ENCODE measurements at places on chromosomes 1 and 21. TPM values are rescaled to one million over a fixed set of nuclear protein-coding genes. Genes with fewer than 3 reads are reported as not detected.

OR2L8 gene
- 0.21 TPM for total RNA-seq

DIO1 gene
- not detected for total RNA-seq

TCP10L gene
- 0.30 TPM for total RNA-seq

EVI5 gene
- total RNA-seq = 13.8 TPM

OR2T2 gene
- not detected for total RNA-seq

PYCR2 gene
- 143 TPM for total RNA-seq

CELA2A gene
- total RNA-seq = not detected

- no peak for DNase-seq
These were observed 48.3 kb upstream of the POFUT2 start for GRCh38 chr21:45335761-45336534.

- no peak for DNase-seq
These were observed 356.3 kb downstream of the PLPP3 start for GRCh38 chr1:56222914-56223540.

DNA sequence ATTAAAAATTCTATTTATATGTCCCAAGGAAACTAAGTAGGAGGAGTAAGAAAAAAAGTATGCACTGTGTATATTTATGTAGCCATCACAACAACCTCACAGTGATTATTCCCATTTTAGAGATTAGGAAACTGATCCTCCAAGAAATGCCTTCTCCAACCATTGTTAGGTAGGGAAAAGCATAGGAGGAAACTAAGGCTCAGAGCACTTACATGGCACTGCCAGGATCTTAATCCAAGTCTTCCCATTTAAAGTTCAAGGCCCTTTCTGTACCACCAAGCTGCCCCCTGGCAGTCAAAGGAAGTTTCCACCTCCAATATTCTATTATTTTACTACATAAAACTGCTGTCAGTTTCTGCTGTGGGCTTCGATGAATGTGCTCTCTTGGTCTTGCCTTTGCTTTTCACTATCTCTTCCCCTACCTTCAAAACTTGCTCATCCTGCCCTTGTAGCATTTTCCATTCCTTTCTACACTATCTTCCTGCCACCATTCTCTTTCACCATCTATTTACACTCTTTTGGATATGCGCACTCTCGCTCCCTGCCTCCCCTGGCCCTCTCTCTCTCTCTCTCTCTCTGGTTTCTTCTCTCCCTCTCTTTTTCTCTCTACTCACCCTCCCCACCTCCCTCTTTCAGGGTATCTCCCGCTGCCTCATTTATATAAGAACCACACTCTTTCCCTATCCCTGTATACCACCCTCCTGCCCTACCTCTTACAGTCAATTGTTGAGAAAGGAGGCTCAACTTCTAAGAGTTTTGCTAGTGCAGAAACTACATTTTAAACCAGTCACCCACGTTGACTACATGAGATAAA is 34.0 kb downstream of the PUM1 start:
- DNase-seq = no peak

GRCh38 chr1:177053648-177054047 is 110.9 kb downstream of the ASTN1 start:
- no peak for DNase-seq

DNA sequence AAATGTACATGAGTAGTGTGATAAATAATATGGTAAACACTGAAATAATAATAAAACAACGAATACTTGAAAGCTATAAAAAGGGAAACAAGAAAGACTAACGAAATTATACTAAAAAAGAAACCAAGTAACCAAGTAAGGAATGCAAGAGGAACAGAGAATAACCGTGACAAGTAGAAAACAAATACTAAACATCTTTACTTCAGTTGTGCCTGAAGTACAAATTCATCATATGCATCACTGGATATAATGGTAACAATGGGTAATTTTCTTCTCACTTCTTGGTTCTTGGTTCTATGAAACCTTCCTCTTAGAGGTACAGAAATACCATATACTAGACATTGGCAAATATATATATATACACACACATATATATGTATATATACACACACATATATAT is 1093.6 kb upstream of the B3GALT2 start:
- DNase-seq = no peak

GRCh38 chr1:170694172-170694926 is 30.4 kb downstream of the PRRX1 start:
- no peak for DNase-seq

DNA sequence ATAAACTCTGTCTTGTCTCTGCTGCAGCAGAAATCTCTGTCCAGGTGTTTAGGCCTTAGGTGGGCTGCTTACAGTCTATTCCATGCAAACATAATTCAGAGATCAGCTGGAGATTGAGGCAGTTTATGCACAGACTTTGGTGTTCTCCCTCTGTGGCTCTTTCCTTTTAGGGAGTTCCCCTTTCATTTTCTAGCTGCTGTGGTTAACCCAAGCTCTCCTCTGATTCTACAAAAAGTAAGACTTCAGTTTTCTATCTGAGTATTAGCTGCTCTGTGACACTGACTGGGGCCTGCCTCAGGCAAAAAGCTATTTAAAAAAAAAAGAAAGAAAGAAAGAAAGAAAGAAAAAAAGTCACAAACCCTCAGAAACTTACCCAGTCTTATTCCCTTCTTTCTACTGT is 211.1 kb downstream of the CAMTA1 start:
- peak; percentile 30 for DNase-seq

DNA sequence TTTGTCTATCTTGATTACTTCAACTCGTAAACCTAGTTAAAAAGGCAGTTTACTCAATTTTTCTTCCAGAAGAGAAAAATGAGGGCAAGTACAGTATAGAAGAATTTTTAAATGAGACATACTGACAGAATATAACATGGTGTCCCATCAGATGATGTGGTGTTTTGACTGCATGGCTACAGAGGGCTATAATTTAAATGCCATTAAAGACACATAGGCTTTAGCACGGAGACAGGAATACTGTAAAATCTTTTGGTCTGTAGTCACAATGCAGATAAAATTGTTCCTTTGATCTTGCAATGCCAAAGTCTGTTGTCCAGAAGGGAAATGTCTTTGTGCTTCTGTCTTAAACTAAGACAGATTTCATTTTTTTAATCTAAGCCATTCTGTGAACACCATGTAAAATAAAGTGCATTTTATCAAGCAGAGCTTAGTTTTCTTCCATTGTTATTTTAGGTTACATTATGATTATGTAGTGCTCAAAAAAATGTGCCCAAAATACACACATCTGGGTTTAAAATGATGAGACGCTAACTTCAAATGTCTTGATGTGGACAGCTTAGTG is 249.6 kb downstream of the PTPRC start:
- DNase-seq = no peak

DNA sequence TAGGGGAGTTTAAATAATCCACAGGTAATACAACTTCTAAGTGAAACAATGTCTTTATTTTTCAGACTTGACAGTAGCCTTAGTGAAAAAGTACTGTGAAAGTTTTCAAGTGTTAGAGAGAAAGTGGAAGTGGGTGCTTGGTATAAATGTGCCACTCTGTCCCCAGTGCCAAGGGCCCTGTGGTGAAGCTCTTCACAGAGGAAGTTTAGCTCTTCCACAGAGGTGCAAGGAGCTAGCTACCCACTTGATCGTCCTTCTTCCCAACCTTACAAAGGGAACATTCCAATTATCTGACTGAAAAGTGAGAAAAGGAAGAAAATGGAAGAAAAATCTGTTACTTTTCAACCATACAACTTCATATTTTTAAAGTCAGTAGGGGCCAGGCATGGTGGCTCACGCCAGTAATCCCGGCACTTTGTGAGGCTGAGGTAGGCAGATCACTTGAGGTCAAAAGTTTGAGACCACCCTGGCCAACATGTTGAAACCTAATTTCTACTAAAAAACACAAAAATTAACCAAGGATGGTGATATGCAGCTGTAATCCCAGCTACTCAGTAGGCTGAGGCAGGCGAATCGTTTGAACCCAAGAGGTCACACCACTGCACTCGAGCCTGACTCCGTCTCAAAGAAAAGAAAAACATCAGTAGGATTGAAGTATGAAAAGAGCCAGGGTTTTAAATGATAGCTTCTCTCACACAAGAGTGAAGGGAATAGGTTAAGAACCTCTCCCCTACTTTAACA is 41.0 kb upstream of the PTPRC start:
- no peak for DNase-seq

- no peak for DNase-seq
These were observed 859 bp upstream of the ANGPTL1 start for GRCh38 chr1:178871551-178872320.

DNA sequence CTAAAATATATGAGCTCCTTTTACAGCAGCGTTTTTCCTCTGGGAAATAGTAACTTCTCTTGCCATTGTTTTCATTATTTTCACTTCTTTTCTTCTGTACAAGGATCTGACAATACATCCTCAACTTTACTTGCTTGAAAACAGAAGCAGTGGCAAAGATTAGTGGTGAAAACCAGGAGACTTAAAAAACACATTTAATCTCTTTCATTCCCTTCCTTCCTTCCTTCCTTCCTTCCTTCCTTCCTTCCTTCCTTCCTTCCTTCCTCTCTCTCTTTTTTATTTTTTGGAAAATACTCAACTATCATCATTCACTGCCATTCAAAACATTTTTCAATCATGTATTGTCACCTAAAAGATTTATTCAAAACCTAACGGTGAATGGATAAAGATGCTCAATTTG is 1411.4 kb downstream of the NCAM2 start:
- DNase-seq = no peak

DNA sequence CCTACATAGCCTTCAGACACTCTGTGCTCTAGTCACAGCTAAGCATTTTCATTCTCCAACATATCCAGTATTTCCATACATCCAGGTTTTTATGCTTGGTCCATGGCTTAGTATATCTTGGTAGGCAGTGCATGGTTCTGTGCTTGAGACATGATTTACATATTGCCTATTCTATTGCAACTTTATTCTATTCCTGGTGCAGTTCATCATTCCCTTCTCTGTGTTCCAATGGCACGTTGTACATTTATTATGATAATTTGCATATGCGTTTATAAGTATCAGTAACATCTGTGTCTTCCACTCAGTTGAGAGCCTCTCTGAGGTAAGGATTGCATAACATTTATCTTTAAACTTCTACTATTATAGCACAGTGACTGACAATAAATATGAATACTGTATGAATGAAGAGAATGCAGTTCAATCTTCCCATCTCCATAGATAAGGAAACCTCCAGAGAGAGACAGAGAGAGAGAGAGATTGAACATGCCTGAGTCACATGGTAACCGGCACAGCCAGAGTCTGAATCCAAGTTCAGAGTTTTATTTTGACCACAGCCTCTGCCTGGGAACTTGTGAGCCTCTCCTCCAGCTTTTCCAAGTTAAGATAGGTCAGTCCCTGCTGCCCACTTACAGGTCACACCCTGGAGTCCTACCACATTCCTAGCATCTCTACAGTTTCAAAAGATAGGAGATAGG is 41.5 kb downstream of the PLPPR5 start:
- no peak for DNase-seq

- no peak for DNase-seq
These were observed 228.3 kb downstream of the PTPRC start for GRCh38 chr1:198867182-198867581.

DNA sequence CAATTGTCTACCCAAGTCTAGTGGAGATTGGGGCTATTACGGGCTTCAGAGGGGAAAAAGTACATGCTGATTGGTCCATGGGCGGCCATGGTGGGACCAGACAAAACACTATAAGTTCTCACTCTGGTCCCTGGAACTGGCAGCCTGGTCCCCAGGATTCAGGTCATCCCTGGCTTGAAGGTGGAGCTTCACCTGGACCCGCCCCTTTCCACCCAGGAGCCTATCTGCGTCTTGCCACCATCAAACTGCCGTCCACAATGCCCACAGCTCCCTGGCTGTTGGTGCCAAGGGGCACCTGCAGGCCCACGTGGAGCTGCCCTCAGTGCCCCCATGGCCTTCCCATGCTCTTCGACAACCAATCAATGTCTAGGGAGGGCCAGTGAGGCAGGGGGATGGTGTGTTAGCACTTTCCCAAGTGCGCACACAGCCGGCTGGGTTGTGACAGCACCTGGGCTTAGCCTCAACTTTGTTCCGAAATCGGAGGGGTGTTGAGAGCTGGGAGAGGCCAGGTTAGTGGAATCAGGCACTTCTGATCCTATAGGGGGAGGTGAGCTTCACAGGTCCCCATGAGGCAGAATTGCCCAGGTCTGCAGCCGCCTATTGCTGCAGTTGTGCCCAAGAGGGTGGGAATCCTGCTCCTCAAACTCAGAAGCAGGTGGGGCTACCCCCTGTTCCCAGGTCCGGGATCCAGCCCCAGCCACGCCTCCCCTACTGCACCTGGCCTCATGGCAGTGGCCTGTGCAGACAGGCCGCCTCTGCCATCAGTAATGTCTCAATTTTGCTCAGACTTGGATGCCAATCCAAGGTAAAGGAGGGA is 1369.4 kb upstream of the PRMT6 start:
- DNase-seq = no peak
